Left renal cortex interstitium (tissue), 4 donors: ENCODE measurements at places on chromosomes 11 and 22.

DNA sequence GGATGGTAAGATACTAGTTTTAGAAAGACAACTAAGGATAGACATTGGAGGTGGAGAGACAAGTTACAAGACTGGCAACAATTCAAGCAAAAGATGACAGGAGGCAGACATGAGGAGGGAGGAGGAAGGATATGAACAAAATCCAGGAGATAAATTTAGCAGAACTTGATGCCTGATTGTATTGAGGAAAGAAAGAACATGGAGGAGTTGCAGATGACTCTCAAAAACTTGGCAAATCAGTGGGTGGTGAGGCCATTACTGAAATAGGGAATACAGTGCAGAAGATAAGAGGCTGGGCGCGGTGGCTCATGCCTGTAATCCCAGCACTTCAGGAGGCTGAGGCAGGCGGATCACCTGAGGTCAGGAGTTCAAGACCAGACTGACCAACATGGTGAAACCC is 2.7 kb upstream of the UPB1 start:
- no peak for DNase-seq

DNA sequence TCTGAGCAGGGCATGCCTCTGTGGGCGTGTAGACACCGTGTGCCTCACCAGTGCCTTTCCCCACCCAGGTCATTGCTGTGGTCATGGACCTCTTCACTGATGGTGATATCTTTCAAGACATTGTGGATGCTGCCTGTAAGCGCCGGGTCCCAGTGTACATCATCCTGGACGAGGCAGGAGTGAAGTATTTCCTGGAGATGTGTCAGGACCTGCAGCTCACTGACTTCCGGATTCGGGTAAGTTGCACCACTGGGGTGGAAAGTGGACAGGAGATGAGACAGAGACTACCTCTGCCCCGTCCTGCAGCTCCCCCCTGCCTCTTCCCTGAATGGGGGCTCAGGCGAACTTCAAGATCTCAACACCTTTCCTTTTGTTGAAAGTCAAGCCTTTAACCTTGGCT is 24.3 kb downstream of the FAM83F start:
- DNase-seq, result no peak

- no peak for DNase-seq
Observed at GRCh38 chr11:101487775-101488174, 96.0 kb downstream of the TRPC6 start.

- no peak for DNase-seq
Observed at GRCh38 chr22:31253949-31254348, 38.3 kb downstream of the PIK3IP1 start.

- no peak for DNase-seq
Observed at GRCh38 chr11:130131961-130132850, 27.4 kb upstream of the ST14 start.

DNA sequence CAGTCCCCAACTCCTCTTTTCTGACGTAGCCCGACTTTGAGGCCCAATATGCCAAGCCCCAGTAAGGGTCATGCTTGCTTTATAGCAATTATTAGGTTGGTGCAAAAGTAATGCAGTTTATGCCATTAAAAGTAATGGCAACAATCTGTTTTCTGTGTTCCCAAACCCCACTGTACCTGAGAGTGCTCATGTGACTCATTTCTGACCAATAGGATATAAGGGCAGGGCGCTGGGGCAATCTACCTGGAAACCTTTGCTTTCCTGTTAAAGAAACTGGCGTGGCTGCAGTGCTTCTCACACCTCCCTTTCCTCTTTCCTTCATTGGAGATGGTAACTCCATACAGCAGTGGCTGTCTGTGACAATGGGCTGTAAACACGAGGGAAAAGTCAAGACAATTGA is 78.9 kb upstream of the MPPED2 start:
- DNase-seq, result no peak

DNA sequence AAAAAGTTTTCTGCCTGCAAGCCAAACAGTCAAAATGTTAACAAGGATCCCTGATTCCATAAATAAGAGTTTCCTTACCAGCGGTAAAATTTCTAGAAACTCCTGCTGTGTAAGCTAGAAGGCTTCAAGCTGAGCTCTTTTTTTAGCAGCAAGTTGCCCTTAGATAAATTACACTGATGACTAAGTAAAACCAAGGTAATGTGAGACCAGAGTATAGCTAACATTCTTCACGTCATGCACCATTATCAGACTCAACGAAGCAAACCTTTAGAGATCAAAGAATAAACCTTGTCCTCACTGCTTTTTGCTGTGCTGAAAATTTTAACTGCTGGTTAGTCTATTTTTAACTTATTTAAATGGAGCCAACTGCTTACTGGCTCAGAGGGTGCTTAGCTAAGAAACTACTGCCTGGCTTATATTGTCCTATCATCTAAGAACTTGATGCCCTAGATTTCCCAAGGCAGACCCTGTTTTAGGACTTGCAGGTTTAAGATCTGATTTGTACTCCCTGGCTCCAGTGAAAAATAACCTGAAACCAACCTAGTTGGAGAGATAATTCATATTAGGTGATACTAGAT is 900.7 kb downstream of the JRKL start:
- peak; percentile 34 for DNase-seq

DNA sequence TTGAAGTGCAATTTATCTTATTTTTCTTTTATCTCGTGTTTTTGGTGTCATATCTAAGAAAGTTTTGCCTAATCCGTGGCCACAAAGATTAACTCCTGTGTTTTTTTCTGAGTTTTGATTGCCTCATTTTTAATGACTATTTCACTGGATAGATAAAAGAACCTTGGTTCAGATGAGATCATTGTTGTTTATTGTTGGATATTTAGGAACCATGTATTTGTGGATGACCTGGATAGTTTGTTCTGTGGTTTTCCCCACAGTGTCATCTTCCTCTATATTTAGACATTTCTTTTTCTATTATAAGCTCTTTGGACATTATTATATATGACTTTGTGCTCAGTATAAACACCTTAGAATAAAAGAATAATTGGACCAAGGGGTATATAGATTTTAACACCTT is 37.2 kb downstream of the PPP6R3 start:
- no peak for DNase-seq

GRCh38 chr11:120715239-120715638 is 203.7 kb downstream of the GRIK4 start:
- no peak for DNase-seq

DNA sequence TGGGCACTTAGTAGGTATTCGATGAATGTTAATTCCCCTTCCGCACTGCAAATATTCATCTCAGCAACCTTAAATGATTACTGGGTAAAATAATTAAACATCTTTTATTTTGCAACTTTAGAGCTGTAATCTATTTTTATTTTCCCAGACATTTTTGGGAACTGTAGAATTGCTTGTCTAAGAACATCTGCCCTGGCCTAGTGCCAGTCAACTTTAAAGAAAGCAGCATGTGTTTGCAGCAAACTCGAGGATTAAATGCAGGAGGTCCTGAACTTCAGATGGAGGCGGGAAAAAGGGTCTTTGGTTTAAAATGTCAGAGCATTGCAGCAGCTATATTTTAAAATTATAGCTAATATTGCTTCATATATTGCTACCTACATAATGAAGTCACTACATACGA is 190.0 kb downstream of the PGR start:
- no peak for DNase-seq

- DNase-seq, result no peak
Observed at GRCh38 chr11:100004541-100004940, 682.5 kb upstream of the ARHGAP42 start.

- no peak for DNase-seq
Observed at GRCh38 chr11:65133724-65134123, 595 bp downstream of the SYVN1 start.

GRCh38 chr11:62853279-62853965 is 14.0 kb upstream of the WDR74 start:
- no peak for DNase-seq

- DNase-seq, result no peak
Observed at GRCh38 chr11:46856605-46857343, 10.7 kb upstream of the CKAP5 start.

DNA sequence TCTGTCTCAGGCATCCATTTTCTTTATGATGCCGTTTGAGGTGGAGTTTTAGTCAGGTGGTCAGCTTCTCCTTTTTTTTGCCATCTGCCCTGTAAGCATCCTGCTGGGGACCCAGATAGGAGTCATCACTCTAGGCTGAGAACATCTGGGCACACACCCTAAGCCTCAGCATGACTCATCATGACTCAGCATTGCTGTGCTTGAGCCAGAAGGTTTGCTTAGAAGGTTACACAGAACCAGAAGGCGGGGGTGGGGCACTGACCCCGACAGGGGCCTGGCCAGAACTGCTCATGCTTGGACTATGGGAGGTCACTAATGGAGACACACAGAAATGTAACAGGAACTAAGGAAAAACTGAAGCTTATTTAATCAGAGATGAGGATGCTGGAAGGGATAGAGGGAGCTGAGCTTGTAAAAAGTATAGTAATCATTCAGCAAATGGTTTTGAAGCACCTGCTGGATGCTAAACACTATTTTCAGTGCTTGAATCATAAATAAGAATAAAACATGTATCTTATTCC is 10.9 kb upstream of the HBE1 start:
- DNase-seq, result no peak

- DNase-seq, result no peak
Observed at GRCh38 chr22:33002035-33002434, 56.1 kb downstream of the SYN3 start.

DNA sequence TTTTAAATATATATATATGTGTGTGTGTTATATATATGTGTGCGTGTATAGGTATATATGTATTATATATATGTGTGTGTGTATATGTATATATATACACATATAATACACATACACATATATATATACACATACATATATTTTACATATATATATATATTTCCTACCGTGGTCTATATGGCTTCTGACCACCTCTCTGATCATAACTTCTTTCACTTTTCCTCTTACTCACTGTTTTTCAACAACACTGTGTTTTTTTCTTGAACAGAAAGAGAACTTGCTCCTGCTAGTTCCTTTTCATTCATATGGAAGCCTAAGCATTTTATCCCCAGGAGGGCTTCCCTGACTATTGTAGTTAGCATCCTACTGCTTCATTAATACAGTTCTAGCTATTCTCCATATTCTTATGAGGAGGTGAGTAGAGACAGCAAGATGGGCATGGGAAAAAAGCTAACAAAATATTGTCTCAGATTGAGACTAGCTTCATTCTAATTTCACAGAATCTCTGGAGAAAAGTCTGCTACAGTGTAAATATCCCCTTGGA is 38.5 kb upstream of the CTSC start:
- no peak for DNase-seq

GRCh38 chr11:86896441-86896841 is 58.8 kb downstream of the FZD4 start:
- DNase-seq, result no peak

DNA sequence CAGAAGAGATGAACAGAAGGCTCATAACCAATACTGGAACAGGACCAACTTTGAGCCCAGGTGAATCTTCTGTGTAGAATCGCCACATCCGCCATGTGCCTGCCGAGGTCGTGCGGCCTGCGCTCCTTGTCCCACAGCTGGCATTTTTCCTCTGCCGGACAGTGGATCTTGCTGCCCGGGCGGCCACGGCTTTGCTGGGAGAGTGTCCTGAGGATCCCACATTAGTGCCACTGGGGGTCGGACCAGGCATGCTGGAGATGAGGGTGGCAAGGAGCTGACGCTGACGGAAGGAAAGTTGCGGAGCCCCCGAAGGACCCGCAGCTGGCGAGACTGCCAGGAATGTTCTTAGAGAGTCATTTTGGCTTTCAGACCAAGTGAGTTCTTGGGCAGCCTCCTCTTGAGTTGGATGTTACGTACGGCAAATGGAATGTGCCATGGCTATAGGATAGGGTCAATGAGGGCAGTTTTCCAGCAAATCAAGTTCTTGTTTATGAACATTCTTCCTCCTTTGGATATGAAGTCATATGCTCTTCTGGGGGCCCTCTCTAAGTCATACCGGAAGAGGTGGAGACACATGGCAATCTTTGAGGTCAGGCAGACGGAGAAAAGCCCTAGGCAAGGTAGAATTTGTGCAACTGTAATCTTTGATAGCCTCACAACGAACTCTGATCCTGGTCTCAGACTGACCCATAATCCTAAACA is 57.4 kb upstream of the NUP160 start:
- DNase-seq, result no peak

DNA sequence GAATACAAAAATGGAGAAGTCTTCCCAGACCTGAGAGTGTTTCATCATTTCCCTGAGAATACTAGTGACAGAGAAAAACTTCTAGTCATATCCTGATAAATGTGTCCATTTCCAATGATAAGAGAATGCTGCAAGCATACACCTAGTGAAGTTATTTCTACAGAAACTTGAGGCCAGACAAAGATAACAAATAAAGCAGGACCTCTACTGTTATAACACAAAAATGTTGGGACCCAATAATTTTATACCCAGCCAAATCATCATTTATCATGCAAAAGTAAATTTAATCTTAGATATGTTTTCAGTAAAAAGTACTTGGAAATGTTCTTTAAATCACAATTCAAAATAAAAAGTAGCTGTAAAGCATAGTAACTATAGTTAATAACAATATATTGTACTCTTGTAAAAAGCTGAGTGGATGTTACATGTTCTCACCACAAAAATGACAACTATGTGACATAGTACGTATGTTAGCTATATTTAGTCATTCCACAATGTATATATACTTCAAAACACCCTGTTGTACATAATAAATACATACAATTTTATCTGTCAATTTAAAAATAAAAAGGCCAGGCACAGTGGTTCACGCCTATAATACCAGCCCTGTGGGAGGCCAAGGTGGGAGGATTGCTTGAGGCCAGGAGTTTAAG is 12.6 kb downstream of the RRAS2 start:
- DNase-seq, result no peak

DNA sequence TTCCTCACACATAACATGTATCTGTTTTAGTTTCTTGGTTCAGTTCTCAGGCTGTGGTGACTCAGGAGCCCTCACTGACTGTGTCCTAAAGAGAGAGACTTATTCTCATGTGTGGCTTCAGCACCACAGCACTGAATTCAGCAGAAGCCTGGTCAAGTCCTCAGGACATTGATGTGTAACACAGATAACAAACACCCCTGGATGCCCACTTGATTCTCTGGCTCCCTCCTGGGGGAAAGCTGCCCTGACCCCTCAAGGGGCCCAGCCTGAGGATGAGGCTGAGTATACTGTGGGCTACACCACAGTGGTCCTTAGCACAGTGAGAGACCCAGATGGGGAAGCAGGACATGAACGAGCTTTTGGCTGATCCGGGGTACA is 87.2 kb upstream of the VPREB1 start:
- DNase-seq, result no peak

- DNase-seq, result no peak
Observed at GRCh38 chr22:25602916-25603315, 38.4 kb downstream of the GRK3 start.

GRCh38 chr11:77150836-77151235 is 22.8 kb downstream of the MYO7A start:
- DNase-seq, result no peak

- DNase-seq, result no peak
Observed at GRCh38 chr11:79672786-79673185, 232.0 kb upstream of the TENM4 start.

- no peak for DNase-seq
Observed at GRCh38 chr11:117290809-117291396, at the start of gene BACE1-AS. Gene BACE1-AS (plus strand): TSS chr11:117291346.

DNA sequence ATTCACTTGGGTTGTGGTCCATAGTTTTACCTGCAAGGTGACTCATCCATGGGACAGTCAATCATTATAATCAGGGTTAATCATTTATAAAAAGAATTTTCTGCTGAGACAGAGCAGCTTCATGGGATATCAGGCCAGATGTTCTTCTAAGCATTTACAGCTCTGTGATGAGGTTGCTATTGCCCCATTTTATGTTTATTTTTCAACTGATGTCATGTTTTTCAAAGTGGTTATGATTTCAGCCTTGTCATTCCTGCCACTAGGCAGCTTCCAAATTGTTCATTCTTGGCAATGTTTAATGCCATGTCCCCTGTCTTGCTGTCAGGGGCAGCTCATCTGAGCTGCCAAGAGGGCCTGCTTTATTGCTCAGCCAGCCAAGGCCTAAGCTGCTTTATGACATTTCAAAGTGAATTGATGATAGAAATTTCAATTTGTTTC is 35.9 kb upstream of the ZBED5 start:
- no peak for DNase-seq
